Stimulated activated CD8-positive, alpha-beta memory T cell treated with anti-CD3 and anti-CD28 coated beads, Interleukin-15, amount 100 ng/mL, for 48 hours (primary cell): ENCODE measurements at places on chromosomes 16 and 17.

DNA sequence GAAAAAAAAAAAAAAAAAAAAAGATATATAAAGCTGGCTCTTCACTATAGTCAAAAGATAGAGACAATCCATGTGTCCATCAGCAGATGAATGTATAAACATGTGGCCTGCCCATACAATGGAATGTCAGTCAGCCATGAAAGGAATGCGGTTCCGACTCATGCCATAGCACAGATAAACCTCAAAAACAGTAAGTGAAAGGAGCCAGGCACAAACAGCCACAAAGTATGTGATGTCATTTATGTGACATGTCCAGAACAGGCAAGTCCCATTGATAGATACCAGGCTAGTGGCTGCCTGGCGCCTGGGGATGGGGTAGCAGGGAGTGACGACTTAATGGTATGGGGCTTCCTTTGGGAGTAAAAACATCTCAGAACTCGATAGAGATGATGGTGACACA is 155.7 kb downstream of the CMIP start:
- no peak for DNase-seq

DNA sequence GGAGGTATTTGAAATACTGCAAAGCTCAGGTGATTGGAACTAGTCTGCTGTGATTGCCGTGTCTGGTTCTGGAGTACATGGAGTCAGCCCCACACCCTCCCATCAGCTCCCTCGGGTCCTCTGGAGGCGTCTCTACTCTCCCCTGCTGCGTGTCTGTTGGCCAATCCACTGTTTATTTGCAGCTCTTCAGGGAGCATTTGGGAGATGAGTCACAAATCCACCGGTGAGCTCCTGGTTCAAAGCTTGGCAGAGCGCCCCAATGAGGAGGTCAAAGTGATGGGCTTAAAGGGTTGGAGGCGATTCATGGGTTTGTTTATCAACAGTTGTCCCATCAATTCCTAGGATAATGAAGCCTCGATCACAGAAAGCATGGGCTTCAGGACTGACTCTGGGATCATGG is 14.6 kb downstream of the CALB2 start:
- DNase-seq = no peak

GRCh38 chr16:79092846-79093245 is 507.7 kb downstream of the MAF start:
- no peak for DNase-seq

- DNase-seq = no peak
These were observed 9.0 kb downstream of the SMIM5 start for GRCh38 chr17:75642182-75642783.

DNA sequence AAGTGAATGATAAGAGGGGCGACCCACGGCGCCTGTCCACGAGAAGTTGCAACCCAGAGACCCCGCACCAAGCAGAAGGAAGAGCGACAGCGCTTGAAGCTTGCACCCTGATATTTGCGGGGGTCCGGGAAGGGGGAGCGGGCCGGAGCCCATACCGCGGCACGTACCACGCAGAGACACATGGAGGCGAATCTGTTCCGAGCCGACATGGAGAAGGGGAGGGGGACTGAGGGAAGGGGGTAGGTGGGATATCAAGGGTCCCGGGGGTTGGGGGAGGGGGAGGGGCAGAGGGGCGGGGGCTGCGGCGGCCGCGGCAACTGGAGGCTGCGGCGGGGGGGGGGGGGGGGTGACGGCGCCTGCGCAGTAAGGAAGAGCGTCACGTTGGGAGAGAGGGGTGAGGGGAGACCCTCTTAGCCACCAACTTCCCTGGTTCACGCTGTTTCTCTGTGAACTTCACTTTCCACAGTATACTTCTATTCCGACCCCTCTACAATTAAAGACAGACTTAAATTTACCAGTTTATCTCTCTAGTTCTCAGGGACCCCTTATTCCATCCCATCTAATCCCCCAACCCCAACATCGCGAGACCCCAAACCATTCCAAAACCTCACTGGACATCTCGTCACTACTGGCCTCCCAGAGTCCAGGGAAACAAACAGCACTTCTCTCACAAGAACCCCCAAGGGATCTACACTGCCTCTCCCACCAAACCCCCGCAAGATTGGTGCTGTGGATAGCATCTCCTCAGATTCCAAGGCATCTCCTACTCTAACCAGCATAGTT is 8.0 kb downstream of the DLG4 start:
- DNase-seq = no peak

- DNase-seq = no peak
These were observed 15.4 kb downstream of the NOG start for GRCh38 chr17:56608944-56609343.

DNA sequence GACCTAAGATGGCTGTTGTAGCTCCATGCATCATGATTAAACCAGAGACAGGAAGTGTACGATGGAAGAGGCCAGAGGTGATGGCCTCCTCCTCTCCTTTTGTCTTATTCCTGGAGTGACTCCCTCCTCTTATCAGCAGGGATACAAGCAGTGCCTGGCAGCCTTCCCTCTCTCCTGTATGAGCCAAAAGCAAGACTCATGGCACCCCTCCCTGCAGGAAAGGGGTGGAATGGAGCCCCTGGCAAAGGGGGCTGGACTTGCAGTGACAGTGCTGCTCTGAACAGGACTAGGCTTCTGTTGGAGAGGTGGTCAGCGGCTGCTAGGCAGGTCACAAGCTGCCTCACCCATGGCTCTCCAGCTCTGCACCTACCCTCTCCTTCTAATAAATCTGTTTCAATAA is 8.4 kb downstream of the TXNL4B start:
- no peak for DNase-seq

DNA sequence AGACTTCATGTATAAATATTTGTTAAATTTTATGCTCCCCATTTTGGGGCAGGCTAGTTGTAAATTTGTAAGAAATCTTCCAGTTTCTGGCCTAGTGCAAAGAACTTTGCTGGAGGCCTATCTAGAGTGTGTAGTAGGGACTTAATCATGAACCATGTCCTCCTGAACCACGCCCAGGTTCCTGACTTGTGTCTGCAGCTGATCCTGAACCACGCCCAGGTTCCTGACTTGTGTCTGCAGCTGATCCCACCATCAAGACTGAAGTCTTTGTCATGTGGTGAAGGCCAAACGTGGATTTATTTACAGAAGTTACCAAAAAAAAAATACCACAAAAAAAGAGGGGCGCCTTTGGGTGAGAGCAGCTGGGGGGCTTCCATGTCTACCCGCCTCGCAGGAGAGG is 33.1 kb downstream of the LMF1 start:
- DNase-seq = no peak

DNA sequence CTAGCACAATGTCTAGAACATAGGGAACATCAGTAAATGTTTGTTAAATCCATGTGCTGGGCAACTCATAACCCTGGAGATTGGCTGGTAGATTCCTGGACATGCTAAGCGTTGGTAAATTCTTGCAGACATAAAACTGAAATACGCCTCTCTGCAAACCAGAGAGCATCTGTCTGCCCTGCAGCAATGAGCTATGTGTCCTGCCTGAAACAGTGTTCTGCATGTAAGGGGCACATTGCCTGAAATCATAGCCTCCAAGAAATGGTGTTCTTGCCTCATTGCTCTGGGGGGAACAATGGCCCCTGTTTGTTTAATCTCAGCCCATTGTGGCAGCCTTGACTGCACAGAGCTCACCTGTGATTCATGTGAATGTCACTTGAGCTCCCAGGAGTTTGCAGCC is 113.5 kb upstream of the CCL2 start:
- DNase-seq = no peak

GRCh38 chr17:17057057-17057551 is 14.8 kb downstream of the MPRIP start:
- DNase-seq = no peak

DNA sequence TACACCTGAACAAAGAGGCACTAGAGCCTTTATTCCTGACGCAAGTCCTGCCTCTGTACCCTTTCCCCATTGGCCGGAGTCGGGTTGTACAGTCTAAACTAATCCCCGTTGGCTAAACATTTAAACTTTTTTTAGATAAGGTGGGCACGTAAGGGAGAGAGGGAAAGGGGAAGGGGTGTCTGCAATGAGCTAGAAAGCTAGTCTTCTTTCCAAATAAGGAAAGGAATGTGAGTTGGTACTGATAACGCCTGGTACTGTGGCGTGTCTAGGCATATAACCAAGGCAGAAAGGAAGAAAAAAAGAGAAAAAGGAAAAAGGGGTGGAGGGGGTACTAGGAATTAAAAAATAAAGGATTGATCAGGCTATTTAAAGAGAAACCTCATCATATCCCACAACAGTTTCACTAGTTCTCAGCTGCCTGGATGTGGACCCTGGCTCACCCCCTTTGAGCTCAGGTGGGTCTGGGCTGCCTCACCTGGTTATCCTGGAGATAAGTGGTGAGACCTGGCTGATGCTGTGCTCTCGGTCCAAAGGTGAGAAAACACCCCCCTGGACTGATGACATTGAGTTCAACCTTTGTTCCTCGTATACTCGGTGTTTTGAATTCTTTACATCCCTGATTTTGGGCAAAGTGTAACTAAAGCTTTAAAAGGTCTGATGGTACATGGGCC is 90.9 kb upstream of the EEF2KMT start:
- no peak for DNase-seq

- no peak for DNase-seq
These were observed 102.6 kb downstream of the ZNF778 start for GRCh38 chr16:89319886-89320781.

DNA sequence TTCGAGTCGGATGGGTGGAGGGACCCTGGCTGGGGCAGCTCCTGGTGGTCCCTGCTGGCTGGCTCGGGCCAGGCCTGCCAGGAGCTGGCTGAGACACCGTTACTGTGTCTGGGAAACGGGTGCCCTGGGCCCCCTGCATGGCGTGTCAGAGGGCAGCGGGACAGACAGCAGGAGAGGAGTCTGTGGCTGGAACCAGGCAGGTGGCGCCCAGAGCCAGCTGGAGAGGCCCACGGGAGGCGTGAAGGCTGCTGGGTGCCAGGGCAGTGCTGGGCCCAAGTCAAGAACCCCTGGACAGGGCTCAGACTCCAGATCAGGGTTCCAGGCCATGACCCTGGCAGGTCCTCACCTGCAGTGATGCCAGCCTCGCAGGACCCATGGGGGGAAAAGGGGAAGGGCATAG is 16.6 kb downstream of the SOX8 start:
- no peak for DNase-seq

- no peak for DNase-seq
These were observed 340.3 kb upstream of the TNRC6C start for GRCh38 chr17:77618173-77618572.

GRCh38 chr16:14496786-14497185 is 133.3 kb downstream of the PARN start:
- DNase-seq = no peak

DNA sequence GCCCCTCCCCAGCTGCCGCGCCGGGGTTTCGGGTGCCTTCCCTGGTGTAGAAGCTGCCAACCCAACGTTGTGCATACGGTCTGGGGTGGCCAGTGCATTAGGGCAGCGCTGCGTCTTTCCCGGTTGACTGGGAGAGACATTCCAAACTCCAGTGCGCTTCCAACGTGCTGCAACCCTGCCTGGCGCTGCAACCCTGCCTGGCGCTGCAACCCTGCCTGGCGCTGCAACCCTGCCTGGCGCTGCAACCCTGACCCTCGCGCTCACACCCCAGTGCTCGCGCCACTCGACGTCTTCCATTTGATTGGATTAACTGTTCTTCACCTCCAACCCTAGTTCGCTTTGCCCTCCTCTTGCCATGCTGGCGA is 488 bp upstream of the HAP1 start:
- no peak for DNase-seq

DNA sequence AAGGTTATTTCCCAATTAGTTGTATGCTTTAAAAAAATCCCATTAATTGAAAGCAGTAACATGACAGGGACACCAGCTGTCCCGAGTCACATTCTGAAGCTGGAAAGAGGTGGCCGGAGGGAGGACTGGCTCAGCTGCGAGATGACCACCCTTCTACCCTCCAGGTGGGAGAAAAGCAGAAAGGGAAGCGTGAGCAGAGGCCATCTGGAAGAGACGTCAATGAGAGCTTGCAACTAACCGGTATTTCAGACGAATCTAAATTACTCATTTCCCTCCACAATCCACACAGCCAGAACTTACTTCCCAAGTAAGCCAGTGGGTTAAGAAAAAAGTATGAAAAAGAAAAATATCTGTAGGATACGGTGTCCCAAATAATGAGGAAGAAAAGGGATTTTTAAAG is 28.5 kb upstream of the SLC38A8 start:
- no peak for DNase-seq

GRCh38 chr16:52592778-52593177 is 45.8 kb upstream of the TOX3 start:
- no peak for DNase-seq

GRCh38 chr16:18018376-18018775 is 318.2 kb downstream of the NPIPA8 start:
- no peak for DNase-seq

DNA sequence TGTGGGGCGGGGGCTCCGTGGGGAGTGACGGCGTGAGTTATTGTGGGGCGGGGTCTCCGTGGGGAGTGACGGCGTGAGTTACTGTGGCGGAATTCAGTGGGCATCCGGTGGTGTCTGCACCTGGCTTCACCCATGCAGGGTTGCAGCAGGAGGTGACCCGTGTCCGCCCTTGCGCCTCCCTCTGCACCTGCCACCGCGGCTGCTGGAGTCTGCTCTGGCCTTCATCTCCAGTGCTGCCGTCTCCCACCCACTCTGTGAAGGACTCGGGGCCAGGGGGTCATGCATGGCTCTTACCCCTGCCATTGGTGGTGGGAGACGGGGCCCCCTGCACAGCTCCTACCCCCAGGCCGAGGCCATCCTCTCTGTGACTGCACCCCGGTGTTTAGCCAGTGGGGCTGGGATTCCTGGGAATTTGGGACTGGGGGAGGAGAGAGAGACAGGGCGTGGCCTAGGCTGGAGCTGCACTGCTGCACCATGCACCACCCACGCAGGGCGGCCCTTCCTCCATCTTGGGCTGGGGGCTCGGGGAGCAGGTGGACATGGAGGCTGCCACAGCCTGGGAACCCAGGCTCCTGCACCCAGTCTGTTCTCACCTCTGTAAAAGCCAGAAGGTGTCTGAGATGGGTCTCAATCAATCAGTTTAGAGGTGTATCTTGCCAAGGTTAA is 1.3 kb upstream of the PABPN1L start:
- no peak for DNase-seq

DNA sequence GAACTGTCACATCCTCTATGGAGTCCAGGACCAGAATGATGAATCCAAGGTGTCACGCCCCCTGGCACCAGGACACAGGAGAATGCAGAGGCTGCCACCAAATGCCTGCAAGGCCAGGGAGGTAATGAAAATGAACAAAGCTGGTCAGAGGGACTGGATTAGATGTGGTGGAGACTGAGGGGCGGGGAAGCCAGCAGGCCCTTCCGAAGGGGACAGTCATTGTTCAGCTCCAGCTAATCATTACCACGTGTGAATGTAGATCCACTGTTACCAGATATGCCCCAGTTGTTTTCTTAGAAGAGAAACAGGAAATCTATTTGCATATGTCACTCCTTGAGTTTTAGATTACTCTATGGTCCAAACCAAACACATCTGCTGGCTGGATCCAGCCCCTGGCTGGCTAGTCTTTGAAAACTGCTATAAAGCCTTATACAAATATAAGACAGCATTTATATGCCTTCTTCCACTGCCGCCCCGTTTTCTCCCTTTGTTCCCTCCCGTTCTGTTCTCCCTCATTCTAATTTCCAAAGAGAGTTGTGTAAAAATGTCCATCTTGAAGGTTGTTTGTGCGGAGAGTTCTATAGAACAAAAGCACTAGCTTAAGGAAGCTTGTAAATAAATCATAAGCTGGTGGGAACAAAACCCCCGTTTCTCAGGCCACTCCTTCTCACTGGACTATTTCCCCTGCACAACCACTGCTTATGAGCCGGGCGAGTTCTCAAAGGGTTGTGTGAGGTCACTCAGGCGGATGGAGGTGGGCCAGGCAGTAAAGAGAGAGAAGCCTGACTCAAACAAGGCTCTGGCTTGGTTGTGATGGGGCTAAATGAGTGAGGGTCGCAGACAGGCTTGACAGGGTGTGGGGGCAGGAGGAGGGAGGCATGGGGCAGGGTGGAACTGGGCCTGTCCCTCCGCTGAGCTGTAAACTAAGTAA is 14.2 kb downstream of the CRYM start:
- no peak for DNase-seq
